Stimulated activated CD4-positive, alpha-beta T cell treated with anti-CD3 and anti-CD28 coated beads, Interleukin-1b, Interleukin-23, amount 100 ng/mL, for 4 hours (primary cell): ENCODE measurements at places on chromosomes 12 and 14.

GRCh38 chr12:58668871-58669270, 251.4 kb downstream of the LRIG3 start:
- no peak for DNase-seq

DNA sequence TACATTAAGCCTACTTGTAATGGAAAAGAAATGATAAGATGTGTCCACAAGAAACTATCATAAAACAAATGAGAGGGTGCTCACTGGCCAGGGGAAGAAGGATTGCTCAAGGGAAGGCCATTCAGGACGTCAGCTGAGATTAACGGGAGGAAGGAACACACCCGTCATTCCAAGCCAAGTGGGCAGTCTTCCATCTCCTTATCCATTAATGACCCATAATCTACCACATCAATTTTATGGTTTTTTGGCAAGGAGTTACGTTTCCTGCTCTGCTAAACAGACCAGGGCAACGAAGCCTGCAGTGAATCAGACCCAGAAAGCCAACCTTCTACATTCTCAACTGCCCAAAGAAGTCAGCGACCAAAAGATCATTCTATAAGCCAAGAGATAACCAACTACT, 25.1 kb downstream of the PRKAB1 start:
- no peak for DNase-seq

DNA sequence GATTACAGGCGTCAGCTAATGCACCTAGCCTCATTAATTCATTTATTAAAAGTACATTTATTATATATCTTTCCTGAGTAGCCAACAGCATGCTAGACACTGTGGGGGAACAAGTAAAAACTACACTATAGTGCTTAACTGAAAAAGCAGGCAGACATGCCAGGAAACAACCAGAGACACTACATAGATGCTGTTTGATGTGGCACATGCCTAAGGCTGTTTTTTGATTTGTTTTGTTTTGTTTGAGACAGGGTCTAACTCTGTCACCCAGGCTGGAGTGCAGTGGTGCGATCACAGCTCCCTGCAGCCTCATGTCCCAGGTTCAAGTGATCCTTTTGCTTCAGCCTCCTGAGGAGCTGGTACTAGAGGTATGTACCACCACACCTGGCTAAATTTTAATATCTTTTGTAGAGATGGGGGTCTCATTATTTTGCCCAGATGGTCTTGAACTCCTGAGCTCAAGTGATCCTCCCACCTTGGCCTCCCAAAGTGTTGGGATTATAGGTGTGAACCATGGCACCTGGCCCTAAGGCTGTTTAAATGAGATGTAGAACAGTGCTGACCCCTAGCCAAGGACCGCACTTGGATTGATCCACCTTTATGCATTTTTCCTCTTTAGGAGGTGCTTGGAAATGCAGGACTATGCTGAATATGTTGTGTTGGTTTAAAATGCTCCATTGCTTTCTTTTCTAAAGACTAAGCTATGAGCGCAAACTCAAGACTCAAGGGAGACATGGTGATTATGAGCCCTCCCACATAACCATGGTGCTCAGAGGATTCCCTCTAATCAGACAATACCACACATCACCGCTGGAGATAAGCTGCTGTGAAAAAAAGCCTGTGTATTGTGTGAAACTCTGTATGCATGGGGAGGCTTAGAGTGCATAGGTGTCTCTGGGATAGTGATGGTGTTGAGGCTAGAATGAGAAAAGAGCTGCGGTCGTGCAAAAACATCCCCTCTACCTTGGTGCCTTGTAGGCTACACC, 10.5 kb upstream of the C14orf93 start:
- DNase-seq, result no peak

- DNase-seq, result no peak
Observed at GRCh38 chr12:123114304-123115083, 36.4 kb downstream of the PITPNM2 start.

- no peak for DNase-seq
Observed at GRCh38 chr14:100435459-100435858, 112.3 kb downstream of the SLC25A47 start.

GRCh38 chr12:99984271-99985128, at the start of gene ANKS1B:
Gene ANKS1B (minus strand): TSS chr12:99984936. CDS start chr12:99984237, 699 bp downstream.
- no peak for DNase-seq

DNA sequence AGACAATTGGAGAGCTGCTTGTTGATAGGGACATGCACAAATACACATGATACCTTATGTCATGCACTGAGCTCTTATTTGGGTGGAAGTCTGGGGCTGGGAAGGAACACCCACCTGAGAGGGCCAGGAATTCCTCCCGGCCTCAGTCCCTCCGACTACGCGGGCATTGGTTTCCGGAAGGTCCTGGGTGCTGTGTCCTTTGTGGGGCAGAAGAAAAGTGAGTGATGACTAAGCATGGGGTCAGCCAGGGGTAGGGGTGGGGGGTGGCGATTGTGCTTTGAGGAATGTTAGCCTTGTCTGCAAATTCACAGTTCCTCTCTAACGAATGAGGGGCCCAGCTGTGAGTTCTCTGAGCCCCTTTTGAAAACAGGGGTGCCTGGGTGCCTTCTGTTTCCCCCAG, 798 bp downstream of the CELA1 start:
- DNase-seq, result no peak

DNA sequence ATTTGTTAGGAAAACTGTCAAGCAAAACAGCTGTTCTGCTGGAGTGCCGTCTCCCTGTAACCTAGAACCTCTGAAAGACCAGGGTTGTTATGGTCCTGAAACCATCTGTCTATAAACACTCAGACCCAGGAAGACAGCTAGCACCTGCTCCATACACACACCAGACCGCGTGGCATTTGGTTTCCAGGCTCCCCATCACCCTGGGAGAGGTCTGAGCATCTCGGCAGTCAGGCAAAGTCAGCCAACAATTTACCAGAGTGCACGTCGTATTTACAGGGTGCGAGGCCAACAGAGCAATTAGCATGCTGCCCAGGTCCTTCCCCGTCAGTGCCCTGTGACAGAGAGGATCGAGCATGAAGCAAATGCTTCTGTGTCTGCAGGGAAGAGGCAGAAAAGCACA, 272.5 kb downstream of the SLC15A4 start:
- no peak for DNase-seq

DNA sequence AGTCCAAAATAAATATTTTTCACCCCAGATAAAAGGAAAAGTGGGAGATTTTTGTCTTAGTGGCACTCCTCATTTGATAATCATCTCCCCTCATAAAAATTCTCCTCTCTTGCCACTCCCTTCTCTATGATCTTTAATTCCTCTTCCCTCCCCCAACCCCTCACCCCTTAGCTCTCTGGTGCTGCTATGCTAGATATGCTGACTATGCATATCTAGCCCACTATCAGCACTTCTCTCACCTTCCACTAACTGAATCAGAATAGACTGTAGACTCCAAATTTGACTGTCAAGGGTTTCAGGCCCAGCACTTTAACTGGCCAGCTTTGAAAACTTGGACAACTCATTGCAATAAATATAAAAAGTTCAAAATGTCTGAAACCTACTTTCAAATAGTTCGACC, 254.2 kb downstream of the ETNK1 start:
- DNase-seq, result no peak

GRCh38 chr12:27965966-27966365, 6.6 kb downstream of the PTHLH start:
- no peak for DNase-seq

DNA sequence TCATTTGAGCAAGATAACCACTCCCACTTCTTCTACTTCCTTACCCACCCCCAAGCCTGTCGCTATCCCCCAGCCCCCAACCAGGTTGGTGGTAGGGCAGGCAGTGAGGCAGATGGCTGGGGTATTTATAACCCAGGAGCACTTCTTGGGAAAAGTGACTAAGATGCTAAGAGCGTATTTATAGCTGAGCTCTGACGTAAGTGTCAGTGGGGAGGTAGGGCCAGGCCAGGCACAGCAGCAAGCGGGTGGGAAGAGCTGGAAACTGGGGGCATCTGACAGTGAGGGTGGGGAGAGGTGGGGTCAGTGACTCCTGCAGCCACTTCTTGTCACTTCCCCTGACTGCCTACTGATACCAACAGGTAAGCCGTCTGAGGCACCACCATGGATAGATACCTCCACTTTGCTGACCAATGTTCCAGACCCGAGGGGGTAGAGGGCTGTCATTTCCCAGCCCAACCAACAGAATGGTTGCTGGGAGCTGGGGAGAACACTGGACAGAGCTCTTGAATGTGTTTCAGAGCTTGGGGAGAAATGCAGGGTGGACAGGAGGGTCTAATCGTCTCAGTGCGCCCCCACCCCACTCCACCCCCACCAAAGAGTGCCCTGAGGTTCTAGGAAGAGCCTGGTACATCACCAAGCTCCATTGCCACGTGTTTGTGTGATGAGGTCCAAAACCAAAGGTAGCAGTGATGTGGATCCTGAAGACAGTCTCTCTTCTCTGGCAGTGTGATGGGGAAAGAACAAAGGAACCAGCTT, 2.7 kb upstream of the INHBE start:
- DNase-seq, result no peak

DNA sequence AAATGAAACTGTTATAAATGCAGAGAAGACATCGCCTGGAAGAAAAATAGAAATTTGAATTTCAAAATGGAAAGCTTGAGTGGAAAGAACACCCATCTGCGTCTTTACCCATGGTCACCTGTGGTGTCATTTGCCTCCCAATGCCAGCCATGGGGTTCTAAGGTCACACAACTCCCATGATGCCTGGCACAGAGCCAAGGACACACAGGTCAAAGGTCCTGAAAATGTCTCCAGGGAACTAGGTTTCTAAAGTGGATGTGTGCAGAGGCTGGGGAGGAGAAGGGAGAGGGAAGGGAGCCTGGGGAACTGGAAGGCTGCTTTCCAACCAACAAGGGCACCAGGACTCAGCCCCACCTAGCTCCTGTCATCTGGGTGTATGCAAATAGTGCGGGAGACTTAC, 724.0 kb upstream of the TMEM132C start:
- no peak for DNase-seq

- DNase-seq, result no peak
Observed at GRCh38 chr14:43135877-43136411, 1371.1 kb downstream of the FSCB start.

GRCh38 chr14:96660123-96660522, 137.1 kb upstream of the VRK1 start:
- DNase-seq, result no peak

DNA sequence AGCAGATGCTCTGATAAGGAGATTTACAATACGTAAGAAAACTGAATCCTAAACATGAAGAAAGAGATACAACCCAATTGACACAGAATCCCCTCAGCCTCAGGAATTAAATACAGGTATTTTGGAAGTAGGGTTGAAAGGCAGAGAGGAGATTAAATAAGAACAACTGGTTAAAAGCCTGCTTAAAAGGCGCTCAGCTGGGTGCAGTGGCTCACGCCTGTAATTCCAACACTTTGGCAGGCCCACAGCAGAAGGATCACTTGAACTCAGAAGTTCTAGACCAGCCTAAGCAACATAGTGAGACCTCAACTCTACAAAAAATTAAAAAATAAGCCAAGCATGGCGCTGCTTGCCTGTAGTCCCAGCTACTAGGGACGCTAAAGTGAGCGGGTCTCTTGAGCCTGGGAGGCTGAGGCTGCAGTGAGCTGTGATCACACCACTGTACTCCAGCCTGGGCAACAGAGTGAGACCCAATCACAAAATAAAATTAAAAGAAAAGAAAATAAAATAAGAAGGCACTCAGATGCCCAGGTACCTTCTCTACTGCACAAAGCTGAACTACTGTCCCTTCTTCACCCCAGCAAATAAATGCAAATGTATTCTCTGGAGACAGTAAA, 32.9 kb downstream of the MED13L start:
- no peak for DNase-seq

- no peak for DNase-seq
Observed at GRCh38 chr12:54052438-54053002, 1.1 kb upstream of the HOXC4 start.

GRCh38 chr12:57759360-57759980, 4.6 kb downstream of the MARCHF9 start:
- no peak for DNase-seq

- DNase-seq, result no peak
Observed at GRCh38 chr12:130555628-130556485, 160.2 kb downstream of the RIMBP2 start.

GRCh38 chr12:61525331-61525730, 734.9 kb upstream of the USP15 start:
- no peak for DNase-seq

- no peak for DNase-seq
Observed at GRCh38 chr12:58931518-58931917, 11.2 kb upstream of the LRIG3 start.
